Neural crest cell (in vitro differentiated cells): ENCODE measurements at places on chromosomes 2 and 18. TPM values are rescaled to one million over a fixed set of nuclear protein-coding genes. Genes with fewer than 3 reads are reported as not detected.
A peak's percentile ranks its signal among the peaks of the same experiment; 100 is the strongest.

- peak; percentile 84 for DNase-seq
Measured at GRCh38 chr2:238426568-238427434, at the start of gene ASB1. Gene ASB1 (plus strand): TSS chr2:238426927. CDS start chr2:238427071, 144 bp downstream.

- no peak for DNase-seq
Measured at GRCh38 chr2:119086327-119086726, 72.2 kb downstream of the C1QL2 start.

- no peak for DNase-seq
Measured at GRCh38 chr2:3251946-3252345, 125.7 kb downstream of the EIPR1 start.

Gene EMILIN1
- total RNA-seq = 22.6 and 24.1 TPM in 2 replicates

GRCh38 chr2:63514781-63515180, 73.5 kb downstream of the WDPCP start:
- no peak for DNase-seq

DNA sequence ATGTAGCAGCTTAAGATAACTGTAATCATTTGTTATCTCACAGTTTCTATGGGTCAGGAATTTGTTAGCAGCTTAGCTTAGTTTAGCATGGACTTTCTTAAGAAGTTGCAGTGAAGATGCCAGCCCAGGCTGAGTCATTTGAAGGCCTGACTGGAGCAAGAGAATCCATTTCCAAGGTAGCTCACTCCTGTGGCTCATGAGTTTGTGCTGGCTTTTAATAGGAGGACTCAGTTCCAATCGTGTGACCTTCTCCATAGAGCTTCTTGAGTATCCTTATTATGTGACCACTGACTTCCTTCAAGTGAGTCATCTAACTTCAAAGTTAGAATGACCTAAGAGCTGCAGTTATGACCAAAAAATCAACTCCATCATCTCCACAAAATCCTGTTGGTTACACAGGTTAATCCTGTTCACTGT, 1.4 kb downstream of the GPATCH11 start:
- DNase-seq = no peak

DNA sequence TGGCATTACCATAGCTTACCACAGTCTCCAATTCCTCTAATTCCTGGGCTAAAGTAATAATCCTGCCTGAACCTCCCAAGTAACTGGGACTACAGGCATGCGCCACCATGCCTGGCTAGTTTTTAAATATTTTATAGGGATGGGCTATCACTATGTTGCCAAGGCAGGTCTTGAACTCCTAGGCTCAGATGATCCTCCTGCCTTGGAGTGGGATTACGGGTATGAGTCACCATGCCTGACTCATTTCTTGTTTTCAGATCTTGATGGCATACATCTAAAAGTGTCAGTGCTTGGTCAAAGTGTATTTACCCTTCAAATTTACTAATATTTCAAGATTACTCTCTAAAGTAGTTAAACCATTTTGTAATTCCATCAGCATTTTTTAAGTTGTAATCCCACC, 9.4 kb upstream of the SOCS6 start:
- no peak for DNase-seq

DNA sequence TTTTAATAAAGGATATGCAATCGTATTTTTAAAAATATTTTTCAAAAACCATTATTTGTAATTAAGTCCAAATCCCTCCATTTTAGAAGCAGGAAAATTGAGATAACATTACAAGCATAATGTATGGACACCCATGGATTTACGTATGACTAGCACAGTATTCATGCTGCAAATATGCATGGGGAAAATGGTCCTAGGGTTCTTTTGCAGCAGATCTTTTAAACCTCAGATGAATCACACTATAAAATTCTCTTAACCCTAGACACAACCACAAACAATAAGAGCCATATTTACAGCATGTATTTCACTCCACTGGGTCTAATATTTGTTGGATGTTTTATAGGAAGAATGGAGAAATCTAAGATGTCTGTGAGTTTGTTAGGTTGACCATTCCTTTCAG, 453.4 kb downstream of the TGIF1 start:
- DNase-seq = no peak

- no peak for DNase-seq
Measured at GRCh38 chr2:231679908-231680284, 28.4 kb upstream of the PTMA start.

GRCh38 chr2:48817355-48817754, 61.8 kb upstream of the LHCGR start:
- no peak for DNase-seq

GRCh38 chr2:190327867-190328572, 8.4 kb upstream of the HIBCH start:
- DNase-seq = no peak

DNA sequence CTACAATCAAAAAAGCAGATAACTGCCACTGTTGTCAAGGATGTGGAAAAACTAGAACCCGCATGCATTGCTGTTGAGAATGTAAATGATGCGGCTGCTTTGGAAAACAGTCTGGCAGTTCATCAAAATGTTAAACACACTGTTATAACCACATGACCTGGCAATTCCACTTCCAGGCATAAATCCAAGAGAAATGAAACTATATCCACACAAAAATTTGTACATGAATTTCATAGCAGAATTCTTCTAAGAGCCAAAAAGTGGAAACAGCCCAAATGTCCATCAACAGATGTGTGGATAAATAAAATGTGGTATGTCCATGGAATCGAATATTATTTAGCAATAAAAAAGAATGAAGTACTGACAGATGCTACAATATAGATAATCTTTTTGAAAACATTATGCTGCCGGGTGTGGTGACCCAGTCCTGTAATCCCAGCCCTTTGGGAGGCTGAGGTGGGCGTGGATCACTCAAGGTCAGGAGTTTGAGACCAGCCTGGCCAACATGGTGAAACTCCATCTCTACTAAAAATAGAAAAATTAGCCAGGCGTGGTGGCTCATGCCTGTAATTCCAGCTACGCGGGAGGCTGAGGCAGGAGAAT, 32.0 kb downstream of the ERCC3 start:
- DNase-seq = no peak

DNA sequence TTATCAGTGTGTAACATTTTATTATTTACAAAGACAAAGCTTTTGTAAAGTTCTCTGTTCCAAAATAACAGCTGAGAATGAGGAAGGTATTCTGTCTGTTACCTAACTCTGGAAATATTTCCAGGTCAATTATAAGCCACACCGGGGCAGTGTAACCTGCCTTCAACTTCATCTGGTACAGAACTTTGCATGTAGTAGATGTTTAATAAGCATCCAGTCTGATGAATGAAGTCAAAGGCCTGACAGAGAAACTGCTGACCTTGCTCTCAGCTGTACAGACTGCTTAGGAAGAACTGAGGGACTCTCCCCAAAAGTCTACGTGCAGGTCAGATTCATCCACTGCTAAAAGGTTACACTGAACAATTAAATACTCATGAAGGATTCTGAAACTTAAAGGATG, 43.3 kb downstream of the WDFY1 start:
- DNase-seq = no peak

DNA sequence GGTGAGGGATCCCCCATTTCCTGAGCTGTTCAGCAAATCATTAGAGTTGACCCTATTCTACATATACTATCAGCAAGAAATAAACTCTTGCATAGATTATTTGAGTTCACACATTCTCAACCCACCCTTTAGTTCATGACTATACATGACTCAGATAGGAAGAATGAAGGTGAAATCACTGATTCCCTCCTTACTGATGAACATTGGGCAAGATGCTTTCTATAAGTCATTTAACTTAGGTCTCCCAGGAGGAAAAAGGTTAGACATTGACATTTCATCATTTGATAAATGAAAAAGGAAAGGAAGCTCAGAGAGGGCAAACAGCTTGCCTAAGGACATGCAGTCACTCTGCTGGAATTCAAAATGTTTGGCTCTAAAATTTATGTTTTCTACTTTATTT, 408.0 kb downstream of the TMEM182 start:
- no peak for DNase-seq
